ENCODE measurements at places on chromosomes 3 and 15.

DNA sequence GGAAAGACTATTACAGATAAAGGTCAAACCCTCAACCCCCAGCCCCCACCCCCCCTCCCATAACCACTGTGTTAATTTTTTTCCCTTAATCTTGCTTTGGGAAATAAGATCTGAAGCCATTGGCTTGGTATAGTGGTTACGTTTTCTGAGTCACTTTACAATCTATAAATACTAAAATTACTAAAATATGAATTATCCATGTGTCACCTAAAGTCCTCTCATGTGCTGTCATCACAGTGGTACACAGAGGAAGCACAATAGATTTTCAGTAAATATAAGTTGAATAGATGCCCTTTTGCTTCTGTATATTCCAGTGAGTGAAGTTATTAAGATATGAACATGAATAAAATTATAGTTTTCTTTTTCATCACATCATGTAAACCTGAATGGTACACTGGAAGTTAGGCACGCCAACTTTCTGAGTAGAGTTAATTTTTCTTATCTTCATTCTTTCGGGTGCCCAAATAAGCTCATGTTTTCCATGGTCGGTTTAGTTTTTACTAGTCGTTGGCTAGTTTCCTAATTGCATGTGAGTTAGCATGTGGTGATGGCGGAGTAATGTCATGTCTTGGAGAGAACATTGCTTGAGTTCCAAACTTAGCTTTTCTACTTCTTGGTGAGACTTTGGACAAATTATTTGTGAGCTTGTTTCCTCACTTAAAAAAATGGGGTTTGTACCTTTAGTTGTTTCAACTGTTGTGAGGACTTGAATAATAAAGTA is 11.5 kb downstream of the PPP4R2 start:
- no peak for DNase-seq

DNA sequence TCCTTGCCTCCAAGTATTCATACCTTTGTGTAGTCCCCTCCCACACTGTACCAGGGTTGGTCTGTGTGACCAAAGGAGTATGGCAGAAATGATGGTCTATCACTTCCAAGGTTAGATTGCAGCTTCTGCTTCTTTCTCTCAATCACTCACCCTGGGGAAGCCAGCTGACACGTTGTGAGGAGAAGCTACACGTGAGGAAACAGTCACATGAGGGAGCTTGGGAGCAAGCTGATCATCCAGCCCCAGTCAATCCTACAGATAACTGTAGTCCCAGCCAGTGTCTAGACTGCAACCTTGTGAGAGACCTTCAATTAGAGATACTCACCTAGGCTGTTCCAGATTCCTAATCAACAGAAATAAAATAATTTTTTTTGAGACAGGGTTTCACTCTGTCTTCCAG is 6.2 kb upstream of the ZNF774 start:
- no peak for DNase-seq

GRCh38 chr3:160482796-160483195 is 33.2 kb upstream of the TRIM59 start:
- no peak for DNase-seq

GRCh38 chr3:155658671-155659261 is 86.1 kb downstream of the PLCH1 start:
- DNase-seq: no peak

DNA sequence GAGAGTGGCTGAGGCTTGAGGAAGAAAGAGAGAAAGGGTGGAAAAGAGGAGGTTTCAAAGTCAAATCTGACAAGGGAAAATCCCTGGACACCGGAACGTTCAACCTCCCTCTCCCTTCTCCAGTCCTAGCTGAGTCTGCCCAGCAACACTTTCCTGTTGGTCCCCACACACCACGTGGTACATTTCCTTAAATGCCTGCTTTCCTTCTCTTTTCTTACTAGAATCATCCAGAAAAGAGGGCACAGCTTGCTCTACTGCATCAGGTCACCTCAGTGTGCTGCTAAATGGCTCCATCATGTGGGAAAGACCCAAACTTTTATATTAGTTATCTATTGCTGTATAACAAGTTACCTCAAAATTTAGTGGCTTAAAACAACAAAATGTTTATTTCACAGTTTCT is 181.2 kb downstream of the NECTIN3 start:
- no peak for DNase-seq

DNA sequence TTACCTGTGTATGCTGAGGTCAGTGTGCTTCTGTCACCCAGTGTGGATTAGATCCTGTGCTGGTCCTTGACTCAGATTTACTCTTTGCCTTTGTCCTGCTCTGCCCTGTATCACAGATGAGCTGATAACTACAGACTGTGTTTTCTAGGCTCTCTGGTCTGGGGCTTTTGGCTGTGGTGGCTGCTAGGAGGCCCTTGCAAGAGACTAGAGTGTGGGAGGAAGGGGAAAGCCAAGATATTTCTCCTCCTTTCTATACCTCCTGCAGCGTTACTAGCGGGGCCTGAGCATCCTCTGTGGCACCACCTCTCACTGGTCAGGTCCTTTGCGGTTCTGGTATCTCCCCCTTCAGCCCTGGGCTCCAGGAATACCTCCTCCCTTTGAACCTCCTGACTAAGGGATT is 282.3 kb upstream of the TBC1D5 start:
- no peak for DNase-seq

- no peak for DNase-seq
These were observed 31.5 kb upstream of the MINDY4B start for GRCh38 chr3:150936693-150937092.

DNA sequence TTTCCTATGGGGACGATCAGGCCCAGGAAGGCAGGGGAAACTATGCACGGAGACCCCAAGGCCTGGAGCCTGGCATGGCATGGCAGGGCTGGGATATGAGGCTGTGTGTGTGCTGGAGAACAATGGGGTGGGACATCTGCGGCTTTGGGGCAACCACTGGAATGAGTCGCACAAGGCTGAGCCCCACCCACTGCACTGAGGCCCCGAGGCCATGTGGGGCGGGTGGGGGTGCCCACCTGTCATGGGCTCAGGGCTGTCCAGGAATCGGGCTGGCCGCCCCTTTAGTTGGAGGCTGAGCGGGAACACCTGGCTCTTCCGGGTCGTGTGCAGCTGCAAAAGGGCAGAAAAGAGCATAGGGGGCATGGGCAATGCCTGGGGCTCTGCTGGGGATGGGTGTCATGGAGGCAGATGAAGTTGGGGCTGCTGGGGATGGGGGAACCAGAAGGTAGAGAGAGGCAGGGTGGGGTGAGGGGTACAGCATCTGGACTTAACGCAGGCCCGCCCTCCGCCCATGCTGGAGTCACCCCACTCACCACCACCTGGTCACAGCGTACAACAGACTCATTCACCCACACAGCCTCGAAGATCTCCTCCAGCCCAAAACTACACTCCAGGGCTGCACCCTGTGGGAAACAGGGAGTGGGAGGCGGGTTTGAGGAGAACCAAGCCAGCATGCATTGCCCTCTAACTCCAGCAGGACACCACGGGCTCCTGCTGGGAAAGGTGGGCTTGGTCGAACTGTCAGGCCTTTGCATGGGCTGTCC is 31.1 kb downstream of the PLXND1 start:
- DNase-seq: no peak

DNA sequence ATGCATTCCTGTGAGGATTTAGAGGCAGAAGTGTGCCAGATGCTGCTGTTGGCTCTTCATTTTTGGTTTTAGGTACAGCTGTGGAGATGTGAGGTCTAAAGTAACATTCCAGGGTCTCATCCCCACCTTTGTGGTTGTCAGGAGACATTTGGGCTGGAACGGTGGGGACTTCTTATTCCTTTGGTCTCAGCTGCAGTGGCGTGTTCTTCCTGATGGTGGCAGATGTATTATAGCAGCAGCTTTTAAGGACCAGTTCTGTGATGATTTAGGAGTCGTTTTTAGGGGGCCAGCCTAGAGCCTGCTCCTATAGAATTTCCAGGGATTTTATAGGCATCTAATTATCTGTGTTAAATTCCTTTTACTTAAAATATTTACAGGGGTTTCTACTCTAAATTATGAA is 221.0 kb upstream of the EOMES start:
- no peak for DNase-seq

DNA sequence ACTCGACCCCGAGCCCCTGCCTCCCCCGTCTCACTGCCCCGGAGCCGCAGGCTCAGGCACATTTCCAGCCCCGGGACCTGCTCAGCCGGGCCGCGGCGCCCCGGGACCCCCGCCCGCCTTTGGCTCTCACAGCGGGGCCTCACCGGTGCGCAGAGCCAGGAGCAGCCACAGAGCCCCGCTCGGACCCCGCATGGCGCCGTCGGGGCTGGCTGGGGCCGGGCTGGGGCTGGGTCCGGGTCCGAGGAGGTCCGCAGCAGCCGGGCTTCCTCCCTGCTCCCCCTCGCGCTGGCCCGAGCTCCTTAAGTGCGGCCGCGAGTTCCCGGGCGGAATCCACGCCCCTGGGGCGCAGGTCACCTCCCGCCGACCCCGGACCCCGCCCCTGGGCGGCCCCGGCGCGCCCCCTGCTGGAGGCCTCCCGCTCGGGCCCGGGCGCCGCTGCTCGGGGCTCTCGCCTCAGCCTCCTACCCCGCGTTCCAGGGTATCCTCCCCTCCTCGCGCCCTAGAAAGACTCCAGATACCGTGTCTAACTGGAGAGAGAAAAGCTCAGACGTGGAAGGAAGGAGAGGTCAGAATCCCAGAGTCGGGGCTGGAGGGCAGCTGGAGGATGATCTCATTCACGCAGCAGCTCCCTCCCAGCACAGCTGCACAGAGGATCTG is at the start of gene MELTF:
TSS of gene MELTF (minus strand) at position 307 of the 657 bp plus-strand sequence. CDS start at position 192, 115 bp downstream.
- DNase-seq: no peak

DNA sequence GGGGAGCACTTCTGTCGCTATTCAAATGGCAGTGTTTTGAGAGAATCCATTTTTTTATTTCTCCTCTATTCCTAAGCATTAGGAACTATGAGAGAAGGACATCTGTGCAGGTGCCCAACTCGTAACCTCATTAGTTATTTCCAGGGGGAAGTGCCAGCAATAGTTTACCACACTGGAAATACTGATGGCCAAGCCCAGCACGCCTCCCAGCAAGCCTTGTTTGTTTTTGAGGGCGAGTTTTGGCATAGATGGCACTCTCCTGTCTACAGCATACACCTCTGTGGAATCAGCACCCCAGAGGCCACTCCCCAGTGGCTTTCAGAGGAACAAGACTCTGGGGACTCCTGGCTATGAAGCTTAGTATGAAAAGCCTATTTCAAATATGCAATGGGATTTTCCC is 36.6 kb downstream of the FAN1 start:
- DNase-seq: no peak

DNA sequence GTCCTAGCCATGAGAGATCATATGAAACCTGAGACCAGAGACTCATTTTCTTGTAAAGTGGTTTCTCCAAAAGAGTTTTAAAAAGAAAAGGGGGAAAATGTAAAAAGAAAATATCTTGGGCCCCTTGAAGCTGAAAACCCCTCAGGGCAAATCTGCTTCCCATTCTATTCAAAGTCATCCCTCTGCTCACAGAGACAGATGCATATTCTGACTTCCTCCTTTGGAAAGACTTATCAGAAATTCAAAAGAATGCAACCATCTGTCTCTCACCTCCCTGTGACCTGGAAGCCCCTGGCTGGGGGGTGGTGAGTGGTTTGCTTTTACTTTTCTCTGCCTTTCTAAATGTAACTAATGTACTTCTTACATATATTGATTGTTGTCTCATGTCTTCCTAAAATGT is 1154.8 kb downstream of the NSUN3 start:
- no peak for DNase-seq

GRCh38 chr3:62238431-62238830 is 134.9 kb downstream of the FEZF2 start:
- no peak for DNase-seq

DNA sequence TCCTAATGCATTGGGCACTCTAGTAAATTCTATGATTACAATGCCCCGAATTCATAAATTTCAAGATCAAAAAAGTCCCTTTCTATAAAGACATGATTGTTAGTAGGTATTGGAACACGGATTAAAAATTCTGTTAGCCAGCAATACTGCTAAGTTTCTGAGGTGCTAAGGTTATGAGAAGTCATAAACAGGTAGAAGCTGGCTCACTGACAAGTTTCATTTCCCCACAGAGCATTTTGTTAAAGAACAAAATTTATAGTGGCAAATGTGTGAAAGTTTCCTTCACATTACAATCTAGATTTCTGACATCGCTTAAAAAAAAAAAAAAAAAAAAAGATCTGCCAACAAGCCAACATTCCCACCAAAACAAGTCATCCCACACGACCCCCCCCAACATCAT is 12.4 kb upstream of the MAN2C1 start:
- DNase-seq: no peak

GRCh38 chr3:55000546-55000945 is 72.7 kb upstream of the LRTM1 start:
- no peak for DNase-seq

DNA sequence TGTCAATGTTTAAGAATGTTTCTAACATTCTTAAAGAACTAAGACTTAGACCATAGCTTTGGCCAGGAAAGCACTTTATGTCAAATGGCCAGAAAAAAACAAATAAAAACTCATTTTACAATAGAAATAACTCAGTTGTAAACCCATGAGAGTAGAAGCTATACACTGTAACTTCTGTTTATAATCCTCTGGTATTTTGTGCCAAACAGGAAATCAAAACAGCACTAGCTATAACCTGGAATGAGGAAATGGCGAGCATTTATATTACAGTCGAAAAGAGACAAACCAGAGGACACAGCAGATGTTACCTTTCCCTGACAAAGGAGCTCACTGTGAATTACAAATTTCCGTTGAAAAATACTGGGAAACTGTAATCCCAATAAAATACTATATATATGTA is 10.3 kb downstream of the GK5 start:
- no peak for DNase-seq

DNA sequence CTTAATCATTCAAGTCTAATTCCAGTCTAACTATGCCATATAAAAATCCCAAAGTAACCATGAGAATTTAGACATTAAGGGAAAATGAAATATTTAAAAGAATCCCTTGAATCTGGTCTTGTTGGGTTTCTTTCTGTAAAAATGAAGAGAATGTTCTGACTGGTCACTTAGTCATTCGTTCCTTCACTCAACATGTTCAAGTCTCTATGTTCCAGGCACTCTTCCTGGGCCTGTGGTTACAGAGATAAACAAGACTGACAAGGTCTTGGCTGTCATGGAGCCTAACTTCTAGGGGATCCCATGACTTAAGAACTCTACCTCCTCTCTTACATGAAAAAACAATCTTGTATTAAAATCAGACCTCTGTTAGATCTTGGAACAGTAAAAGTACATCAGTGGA is 638.6 kb upstream of the TBL1XR1 start:
- no peak for DNase-seq

GRCh38 chr15:63448266-63448665 is 56.1 kb upstream of the USP3 start:
- DNase-seq: no peak

- DNase-seq: no peak
These were observed 1080.8 kb downstream of the TUSC7 start for GRCh38 chr3:117790235-117790987.

- DNase-seq: no peak
These were observed 43.4 kb upstream of the GPD1L start for GRCh38 chr3:32062950-32063582.

DNA sequence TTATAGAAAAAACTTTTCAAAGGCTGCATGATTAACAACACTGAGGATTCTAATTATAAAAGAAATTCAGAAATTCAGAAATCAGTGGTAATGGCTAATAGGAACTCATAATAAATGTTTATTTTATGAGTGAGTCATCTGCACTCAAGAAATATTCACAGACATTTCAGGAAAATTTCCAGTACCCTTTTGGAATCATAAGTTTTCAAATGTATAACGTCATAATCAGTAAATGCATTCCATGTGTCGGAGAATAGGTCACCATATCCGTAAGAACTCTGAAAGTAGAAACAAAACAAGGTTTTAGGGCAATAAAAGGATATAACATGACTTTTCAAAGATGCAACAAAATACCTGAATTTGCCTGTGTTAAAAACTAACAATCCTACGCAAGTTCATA is 24.7 kb downstream of the EOGT start:
- DNase-seq: no peak

GRCh38 chr15:37480482-37480881 is 380.1 kb upstream of the MEIS2 start:
- no peak for DNase-seq
